ENCODE measurements at places on chromosomes 6 and 20.

DNA sequence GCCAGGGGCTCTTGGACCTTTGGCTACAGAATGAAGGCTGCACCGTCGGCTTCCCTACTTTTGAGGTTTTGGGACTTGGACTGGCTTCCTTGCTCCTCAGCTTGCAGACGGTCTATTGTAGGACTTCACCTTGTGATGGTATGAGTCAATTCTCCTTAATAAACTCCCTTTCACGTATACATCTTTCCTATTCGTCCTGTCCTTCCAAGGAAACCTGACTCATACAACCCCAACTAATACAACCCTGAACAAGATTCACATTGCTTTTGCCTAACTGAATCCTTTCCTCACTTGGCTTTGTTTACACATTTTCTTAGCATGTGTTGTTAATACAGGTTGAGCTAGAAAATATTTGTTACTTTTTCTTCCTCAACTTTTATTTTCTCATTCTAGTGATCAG, 21.9 kb downstream of the TBXT start:
- no peak for DNase-seq

DNA sequence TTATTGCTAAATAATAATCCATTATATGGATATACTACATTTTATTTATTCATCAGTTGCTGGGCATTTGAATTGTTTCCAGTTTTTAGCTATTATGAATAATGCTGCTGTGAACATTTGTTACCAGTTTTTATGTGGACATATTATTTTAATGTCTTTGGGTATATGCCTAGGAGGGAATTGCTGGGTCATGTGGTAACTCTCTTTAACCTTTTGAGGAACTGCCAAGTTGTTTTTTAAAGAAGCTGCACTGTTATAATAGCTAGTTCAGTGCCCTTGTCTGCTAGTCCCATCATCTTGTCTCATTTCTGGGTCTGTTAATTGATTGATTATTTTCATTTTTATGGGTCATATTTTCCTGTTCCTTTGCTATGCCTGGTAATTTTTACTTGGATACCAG, 56.3 kb downstream of the FOXO3 start:
- no peak for DNase-seq

- DNase-seq = no peak
Observed at GRCh38 chr6:49255335-49255734, 207.7 kb downstream of the MMUT start.

DNA sequence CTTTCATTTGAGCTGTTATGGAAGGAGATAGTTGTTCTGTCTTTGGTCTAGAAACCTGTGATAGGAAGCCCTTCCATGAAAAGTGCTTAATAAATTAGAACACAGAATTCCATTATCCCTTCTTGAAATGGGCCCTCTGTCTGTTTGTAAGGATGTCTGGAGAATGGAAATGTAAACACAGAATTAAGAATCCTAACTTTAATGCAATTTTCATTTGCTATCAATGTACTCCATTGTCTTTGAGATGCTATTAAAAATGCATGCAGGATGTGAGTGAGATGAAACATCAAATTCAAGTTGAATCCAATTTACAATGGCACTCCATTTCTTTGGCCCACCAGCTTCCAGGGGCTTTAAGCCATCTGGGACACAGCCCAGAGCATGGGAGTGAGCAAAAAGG, 13.9 kb upstream of the AARS2 start:
- no peak for DNase-seq

- DNase-seq = no peak
Observed at GRCh38 chr6:156881687-156882629, 104.8 kb downstream of the ARID1B start.

- no peak for DNase-seq
Observed at GRCh38 chr20:25259788-25260254, 11.9 kb downstream of the PYGB start.

GRCh38 chr6:144284478-144284782, 705 bp upstream of the UTRN start:
- peak; percentile 79 for DNase-seq

DNA sequence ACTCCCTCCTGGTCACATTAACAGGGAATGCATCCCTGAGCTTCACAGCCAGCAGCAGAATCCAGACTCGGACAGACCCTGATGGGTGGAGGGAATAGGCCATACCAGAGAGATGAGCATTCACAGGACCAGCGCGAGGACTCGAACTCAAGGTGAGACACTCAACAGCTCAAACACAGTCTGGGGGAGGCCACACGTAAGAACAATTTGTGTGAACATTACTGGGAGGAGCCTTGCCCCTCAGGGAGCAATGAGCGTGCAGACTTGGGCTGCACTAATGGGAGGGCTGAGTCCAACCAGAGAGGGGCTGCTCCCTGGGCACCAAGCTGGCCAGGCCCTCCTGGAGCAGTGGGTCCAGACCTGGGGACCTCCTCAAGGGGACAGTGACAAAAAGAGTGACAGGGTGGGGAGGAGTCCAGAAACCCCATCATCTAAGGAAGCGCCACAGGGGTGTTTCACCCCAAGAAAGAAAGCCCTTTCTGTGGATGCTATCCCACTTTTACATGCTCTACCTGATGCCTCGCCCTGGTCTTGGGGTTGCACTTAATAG, 118.4 kb downstream of the MRPL14 start:
- DNase-seq = no peak

GRCh38 chr6:53250176-53251032, 98.3 kb downstream of the ELOVL5 start:
- peak; percentile 81 for DNase-seq

GRCh38 chr20:63174309-63175037, 41.5 kb downstream of the YTHDF1 start:
- DNase-seq = no peak

DNA sequence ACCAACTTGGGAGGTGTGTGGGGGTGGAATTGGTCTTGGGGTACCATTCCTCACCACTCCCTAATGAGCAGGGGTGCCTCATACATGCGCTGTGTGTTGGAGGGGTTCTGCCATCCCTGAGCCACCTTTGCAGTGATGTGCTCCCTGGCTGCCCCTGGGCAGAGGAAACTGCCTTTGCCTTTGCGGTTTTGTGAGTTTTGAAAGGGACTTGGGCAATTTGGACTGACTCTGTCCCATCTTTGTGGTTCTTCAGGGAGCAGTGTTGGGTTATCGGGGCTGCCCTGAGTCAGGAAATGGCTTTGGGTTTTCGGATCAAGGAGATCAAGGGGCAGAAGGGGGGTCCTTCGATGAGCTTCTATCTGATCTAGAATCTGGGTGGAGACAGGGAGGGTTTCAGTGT, 3.9 kb upstream of the PHACTR3 start:
- DNase-seq = no peak

- peak; percentile 3 for DNase-seq
Observed at GRCh38 chr6:114301596-114302219, 41.1 kb downstream of the HS3ST5 start.

DNA sequence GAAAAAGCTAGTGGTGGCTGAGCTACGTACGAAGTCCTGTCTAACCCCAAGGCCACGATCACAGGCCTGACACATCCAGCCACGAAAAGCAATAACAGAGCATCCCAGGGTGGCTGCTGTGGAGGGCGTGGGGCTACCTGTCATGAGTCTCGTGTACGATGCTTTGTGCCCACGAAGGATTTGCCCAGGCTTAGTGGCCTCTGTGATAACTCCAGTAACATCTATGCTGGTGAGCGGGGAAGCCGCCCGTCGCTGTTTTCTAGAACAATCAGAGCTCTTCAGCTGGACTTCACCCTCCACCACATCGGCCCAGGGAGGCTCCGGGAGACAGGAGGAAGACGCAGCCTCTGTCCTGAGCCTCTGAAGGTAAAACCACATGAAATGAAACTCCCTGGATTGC, 250.5 kb downstream of the TAF4 start:
- no peak for DNase-seq

DNA sequence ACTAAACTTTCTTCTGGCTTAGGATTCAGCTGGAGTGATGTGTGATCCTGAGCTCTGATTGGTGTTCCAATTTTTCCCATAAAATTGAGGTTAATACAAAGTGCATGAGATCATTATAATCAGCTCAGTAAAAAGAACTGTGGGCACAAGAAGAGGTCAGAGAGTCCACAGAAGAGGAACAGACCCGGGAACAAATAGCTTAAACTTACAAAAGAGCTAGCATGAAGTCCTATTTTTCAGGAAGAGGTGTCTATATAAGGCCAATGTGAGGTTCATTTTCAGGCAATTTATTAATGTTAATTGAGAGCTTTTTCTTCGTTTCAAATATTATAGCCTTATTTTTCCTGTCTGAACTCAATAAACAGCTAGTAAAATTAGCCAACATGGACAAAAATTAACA, 26.9 kb upstream of the STX11 start:
- no peak for DNase-seq

- DNase-seq = no peak
Observed at GRCh38 chr20:56409521-56409920, 2.5 kb upstream of the CASS4 start.

GRCh38 chr20:51010932-51011331, 12.0 kb downstream of the KCNG1 start:
- DNase-seq = no peak
